ENCODE measurements at places on chromosomes 1 and 21.

DNA sequence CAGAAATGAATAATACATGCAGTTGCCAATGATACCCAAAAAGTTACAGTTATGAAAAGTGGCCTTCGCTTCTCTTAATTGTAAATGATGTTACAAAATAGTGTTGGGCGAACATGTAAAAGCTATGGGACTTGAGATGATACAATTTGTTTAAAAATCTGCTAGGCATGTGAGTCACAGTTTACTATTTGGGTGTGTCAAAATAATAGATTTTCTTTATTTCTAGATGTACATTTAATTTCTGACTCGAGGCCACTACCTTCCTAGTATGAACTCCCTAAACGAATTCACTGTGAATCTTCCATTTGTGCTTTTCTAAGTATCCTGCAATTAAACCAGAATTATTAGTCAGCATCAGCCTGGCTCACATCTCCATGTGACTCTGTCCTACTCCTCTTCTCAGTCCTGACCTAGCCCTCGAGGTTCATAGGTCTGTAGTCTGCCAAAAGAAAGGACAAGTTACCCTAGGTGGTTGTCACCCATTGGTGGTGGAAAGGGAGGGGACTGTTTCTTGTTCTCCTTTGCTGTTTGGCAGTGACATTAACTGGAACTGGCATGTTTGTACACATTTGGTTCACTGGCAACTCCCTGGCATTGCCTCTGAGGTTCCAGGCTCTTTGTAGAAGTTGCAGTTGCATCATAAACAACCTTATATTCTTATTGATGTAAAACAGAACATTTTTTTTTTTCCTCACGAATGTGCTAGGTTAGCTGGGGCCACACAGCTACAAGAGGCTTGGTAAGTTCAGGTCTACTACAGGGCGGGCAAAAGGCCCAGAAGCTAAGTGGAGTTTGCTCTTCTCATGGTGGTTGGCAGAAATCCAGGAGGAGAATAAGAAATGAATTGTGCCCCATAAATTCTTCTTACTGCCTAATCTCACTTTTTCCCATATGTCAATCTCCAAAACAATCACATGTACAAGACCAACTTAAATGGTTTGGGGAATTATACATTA, 746.5 kb upstream of the ADAMTS5 start:
- no peak for DNase-seq

GRCh38 chr21:39003982-39004633, 179.1 kb downstream of the PSMG1 start:
- DNase-seq, result peak; percentile 46

DNA sequence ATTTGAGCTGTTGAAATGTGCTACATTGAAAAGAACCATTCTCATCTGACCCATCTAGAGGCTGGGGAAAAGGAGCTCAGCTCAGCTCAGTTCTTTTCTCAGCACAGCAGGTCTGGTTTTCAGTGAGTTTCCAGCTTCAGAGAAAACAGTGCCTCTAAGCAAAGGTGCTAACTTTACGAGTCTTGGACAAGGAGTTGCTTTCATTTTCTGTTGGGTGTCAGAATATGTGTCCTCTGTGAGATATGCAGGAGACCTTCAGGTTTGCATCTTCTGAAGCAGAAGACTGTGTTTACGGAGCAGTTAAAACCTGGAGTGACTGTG, 321.3 kb upstream of the USP24 start:
- no peak for DNase-seq

GRCh38 chr1:228194921-228195812, 12.7 kb upstream of the OBSCN start:
- DNase-seq, result no peak

GRCh38 chr21:44729336-44730027, 18.1 kb upstream of the TSPEAR start:
- DNase-seq, result no peak

DNA sequence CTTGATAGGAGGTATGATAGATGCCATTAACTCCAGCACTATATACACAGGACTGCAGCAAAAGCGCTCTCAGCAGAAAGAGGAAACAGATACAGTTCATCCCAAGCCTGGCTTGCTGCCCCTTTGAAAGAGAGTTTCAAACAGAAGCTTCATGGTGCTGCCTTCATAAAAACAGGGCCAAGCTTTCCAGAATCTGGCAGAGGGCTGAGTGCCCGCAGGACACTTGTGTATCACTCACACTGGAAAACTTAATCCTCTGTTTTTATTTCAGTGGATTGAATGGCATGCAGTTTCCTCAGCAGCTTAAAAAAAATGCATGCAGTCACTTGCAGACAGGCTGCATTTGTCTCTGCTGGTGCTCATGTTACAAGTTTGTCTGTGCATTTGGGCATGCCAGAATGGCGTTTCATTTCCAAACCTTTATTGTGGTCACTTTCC, 40.4 kb downstream of the KCNJ15 start:
- no peak for DNase-seq

GRCh38 chr1:207848234-207848633, 62.7 kb downstream of the CD34 start:
- no peak for DNase-seq

DNA sequence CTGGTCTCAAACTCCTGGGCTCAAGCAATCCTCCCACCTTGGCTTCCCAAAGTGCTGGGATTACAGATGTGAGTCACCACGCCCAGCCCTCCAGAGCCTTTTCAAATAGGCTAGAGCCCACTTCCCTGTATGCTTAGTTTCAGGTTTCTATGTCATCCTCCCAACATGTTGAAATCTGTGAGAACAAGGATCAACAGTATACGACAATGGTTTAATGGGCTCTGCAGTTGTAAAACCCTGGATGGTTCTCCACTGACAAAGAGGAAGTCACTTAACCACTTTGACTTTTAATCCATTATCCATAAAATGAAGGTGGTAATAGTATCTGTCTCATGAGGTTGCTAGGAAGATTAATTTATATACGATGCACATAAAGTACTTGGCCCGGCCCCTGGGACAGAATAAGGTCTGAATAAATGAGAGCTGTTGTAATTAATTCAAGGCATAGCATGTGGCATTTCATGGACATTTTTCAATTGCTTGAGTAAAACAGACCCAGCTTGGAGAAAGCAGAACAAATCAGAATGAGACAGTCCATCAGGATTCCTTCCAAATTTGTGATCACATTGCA, 113.9 kb upstream of the ZNF648 start:
- no peak for DNase-seq

All from GM04503 (cell line).